Renal cortex interstitium (tissue), 15 donors: ENCODE measurements at places on chromosomes 1 and 21.

- DNase-seq, result no peak
These were observed 11.9 kb upstream of the PLXNA2 start for GRCh38 chr1:208256091-208256490.

GRCh38 chr1:89037186-89037585 is 14.5 kb upstream of the GBP3 start:
- DNase-seq, result no peak

- DNase-seq, result peak; percentile 52
These were observed 302.7 kb downstream of the DISC1 start for GRCh38 chr1:231929311-231929710.

DNA sequence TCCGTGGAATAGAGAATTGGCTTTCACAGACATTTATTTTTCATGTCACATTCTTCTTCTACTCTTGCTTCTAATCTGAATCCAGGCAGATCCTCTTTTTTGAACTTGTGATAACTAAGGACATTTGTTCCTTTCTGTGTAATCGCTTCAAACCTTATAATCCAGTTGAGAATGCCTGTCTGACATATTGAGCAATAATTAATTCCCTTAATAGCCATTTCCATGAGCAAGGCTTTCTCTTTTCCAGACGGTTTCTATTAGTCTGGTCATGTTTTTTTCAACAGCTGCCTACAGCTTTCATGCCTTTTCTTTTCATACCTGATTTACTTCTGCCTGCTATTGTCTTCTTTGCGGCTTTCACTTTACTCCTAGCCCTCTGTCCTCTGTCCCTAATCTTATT is 163.4 kb downstream of the CYYR1 start:
- DNase-seq, result no peak

DNA sequence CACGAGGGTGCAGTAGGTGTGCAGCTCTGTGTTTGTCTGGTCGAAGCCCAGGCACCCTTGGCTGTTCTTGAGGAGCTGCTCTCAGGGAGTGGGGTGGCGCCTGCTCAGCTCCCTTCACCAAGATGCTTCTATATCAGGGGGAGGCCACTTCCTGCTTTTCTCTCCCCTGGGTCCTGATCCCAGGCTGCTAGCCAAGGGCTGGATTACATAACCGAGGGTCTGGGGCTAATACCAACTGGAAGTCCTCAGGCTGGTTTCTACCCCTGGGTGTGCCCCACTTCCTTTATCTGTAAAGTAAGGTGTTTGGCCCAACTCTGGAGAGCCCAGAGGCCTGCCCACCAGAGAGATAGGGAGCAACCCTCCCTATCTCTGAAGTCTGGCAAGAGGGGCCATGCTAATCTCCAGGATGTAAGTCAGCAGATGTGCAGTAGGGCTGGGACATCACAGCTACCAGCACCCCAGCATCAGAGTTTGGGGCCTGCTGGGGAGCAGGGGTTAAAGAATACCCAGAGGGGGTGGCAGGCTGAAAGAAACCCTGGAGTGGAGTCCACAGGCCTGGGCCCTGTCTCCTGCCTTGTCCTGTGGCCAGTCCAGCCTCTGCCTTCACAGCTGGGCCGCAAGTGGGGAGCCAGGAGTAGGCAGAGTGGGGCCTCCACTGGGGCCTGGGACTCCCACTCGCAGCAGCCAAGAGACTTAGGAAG is 2.1 kb downstream of the SELENBP1 start:
- no peak for DNase-seq

- DNase-seq, result no peak
These were observed 723 bp upstream of the GNAI3 start for GRCh38 chr1:109547463-109548320.

DNA sequence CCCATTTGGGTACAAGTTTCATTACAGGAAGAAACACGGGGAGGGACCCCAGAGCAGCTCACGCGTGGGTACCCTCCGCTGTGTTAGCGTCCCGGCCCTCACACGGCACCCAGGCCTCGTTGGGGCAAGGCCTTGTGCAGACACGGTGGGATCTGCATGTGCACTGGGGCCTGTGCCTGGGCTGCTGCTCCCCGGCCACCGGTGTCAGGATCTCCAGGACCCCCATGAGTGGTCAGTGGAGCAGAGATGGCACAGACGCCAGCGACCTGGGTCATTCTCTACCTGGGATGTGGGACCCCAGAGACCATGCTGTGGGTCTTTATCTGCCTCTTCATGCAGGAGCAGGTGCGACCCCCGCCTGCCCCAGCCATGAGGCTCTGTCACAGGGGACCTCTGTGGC is 5.4 kb upstream of the SAMD11 start:
- no peak for DNase-seq

- no peak for DNase-seq
These were observed 1356.3 kb downstream of the KCNT2 start for GRCh38 chr1:195251900-195252299.

- no peak for DNase-seq
These were observed 104.6 kb downstream of the ARHGEF10L start for GRCh38 chr1:17643861-17644703.

DNA sequence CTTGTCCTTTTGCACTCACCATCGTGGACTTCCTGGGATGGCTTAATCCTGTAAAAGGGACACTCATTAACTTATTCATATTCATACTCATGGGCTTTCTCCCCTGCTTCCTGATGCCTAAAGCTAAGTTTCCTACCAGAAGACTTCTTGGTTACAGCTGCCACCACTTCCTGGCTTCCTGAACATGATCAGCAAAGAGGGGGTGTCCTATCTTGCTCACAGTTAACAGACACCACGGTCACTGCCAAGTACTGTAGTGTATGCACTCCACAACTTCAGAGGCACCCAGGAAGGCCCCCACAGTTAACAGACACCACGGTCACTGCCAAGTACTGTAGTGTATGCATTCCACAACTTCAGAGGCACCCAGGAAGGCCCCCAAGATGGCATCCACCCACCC is 177.8 kb downstream of the SIPA1L2 start:
- DNase-seq, result no peak

DNA sequence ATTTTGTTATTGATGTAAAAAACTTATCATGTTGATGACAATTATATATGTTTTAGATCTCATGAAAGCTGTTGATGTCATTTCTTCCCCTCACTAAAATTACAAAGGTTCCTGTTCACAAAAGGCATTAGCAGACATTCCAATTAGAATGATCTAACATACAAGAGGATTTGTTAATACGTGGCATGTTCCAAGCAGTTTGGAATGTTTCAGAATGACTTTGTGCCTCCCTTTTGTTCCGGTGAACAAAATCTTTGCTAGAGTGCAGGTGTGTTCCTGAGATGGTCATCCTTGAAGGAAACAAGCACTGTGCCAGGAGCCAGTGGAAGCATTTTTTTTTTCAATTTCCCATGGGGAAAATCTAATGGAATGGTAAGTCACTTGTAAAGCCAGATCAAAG is 108.0 kb upstream of the KCTD3 start:
- DNase-seq, result no peak

DNA sequence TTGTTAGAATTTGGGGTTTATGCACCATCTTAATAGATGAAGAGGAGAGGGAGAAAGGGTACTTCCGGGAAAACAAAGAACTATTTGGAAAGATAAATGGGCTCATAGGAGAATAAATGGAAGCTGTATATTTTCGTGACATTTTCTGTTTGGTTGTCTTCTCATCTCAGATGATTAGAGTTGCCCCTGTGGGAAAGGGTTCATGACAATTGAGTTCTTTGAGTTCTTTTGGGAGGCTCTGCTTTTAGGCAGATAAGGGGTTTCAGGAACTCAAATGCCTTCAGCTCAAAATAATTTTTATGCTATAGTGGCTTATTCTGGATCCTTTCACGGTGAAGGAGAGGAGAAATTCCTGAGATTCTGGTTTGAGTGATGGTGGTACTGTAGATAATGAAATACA is 63.6 kb downstream of the CAMTA1 start:
- no peak for DNase-seq

GRCh38 chr1:10996100-10996499 is 16.4 kb upstream of the TARDBP start:
- DNase-seq, result no peak

DNA sequence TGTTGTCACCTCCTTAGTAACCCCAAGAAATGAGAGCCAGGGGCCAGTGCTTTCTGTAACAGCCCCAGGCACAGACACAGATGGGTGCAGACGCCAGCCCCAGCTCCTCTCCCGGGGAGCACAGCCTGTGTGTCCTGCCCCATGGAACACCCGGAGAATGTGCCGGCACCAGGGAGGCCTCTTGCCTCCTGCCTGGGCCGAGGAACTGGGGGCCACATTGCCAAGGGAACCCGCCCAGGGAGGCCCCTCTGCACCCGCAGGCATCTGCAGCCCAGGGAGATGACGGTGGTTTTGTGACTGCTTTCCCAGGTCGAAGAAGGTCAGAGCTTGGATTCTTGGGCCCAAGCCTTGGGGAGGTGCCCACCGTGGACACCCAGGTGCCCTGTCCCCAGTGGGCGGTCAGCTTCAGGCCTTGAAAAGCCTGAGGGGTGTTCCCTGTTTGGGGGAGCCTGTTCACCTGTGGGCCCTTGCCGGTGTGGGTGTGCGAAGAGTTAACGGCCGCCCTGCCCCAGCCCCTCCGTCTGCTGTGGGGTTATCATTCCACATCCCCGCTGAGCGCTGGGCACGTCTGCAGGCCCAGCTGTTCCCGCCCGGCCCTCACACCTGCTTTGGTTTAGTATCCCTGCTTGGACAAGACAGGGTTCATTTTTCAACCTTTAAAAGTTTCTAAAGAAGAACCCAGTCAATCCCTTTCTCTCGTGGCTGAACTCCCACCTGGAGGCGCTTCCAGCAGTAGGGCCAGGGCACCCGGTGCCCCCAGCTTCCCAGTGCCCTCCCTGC is 62.5 kb downstream of the MORN1 start:
- no peak for DNase-seq

GRCh38 chr1:87231703-87232367 is 96.8 kb upstream of the LMO4 start:
- DNase-seq, result no peak

DNA sequence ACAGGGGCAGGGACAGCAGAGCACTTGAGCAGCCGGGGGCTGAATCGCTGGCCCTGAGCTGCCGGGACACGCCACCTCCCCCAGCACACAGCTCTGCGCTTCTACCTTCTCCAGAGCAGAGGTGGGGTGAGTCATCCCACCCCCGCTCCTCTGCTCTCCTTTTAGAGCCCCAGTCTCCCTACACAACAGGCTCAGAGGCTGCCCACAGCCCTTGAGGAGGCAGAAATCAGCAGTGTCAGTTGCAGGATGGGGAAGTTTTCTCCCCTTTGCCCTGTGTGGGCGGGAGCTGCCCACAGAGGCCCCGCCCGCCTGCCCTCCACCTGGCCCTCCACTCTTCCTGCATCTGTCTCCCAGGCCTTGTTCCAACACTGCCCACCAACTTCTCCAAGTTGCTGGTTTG is 94.6 kb downstream of the STUM start:
- no peak for DNase-seq

- peak; percentile 47 for DNase-seq
These were observed 9.1 kb upstream of the LCE2D start for GRCh38 chr1:152654110-152654509.

GRCh38 chr1:4684136-4684535 is 29.7 kb downstream of the AJAP1 start:
- no peak for DNase-seq

GRCh38 chr21:16800536-16801275 is 712.1 kb upstream of the CXADR start:
- DNase-seq, result no peak

DNA sequence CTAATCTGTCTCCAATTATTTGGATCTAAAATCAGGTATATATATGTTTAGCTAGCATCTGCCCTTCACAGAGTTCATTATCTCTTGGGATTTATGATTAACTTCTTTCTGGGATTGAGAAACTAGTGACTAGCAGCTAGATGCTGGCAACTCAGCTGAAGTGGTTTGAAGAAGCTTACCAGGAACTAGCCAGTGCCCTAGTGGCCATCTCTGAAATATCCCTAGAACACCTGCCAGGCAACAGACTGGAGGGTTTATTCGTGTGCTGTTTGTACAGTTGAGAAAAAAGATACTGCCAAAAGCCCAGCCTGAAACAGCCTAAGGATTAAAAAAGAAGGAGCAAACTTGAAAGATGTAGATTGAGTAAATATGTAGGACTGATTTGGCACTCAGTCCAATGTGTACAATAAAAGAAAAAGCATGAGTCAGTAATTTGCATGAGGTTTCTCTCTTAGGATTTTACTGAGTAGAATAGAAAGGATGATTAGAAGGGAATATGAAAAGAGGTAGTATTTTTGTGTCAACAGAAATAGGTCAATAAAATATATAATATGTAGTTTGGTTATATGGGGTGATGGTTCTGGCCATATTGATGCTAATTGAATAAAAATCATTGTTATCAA is 1144.6 kb upstream of the ADGRL2 start:
- DNase-seq, result no peak

GRCh38 chr1:56411484-56412180 is 167.7 kb downstream of the PLPP3 start:
- no peak for DNase-seq
